ENCODE measurements at places on chromosomes 5 and 9.

DNA sequence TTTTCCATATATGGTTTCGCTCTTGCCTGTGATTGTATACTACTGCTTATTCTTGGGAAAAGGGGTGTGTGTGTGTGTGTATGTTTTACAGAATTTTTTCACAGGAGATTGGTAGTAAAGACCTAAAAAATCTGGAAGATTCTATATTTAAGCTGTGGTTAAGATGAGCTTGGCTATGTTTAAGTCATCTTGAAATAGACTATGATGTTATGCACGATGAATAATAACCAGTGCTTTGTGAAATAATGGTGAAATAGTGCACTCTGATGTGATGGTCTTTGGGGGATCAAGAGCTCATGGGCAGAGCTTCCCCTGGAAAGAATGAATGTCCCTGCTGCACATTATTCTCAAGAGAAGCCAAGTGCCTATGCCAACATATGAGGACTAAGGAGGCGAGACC is 301.0 kb downstream of the ACTL7B start:
- DNase-seq: no peak

- DNase-seq: no peak
These were observed 1.2 kb downstream of the PDE8B start for GRCh38 chr5:77211691-77212047.

GRCh38 chr5:38426986-38427950 is 129.2 kb downstream of the LIFR start:
- DNase-seq: no peak

GRCh38 chr5:1641041-1641440 is 117.3 kb upstream of the LPCAT1 start:
- DNase-seq: no peak

GRCh38 chr9:27726244-27727081 is 153.2 kb upstream of the C9orf72 start:
- DNase-seq: peak; percentile 79

GRCh38 chr5:178993236-178993765 is 1.8 kb downstream of the GRM6 start:
- DNase-seq: no peak

GRCh38 chr5:172370648-172371545 is 83.4 kb downstream of the SH3PXD2B start:
- no peak for DNase-seq

DNA sequence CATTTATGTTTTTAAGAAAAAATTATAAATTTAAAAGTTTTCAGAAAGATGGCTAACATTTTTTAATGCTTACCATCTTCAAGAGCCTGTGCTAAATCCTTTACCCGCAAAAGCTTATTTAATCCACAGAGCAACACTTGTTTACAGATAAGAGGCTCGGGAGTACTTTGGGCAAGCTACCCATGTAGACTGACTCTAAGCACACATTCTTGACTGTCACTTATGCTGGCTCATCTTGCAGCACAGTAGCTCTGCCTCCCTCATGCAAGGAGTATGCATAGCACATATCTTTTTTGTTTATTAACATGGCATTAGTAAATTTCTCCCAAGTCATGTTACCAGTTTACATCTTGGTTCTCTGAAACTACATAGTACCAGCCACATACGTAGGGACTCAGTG is 14.7 kb downstream of the SH3RF2 start:
- no peak for DNase-seq

GRCh38 chr9:5529683-5530221 is 19.4 kb downstream of the PDCD1LG2 start:
- no peak for DNase-seq

DNA sequence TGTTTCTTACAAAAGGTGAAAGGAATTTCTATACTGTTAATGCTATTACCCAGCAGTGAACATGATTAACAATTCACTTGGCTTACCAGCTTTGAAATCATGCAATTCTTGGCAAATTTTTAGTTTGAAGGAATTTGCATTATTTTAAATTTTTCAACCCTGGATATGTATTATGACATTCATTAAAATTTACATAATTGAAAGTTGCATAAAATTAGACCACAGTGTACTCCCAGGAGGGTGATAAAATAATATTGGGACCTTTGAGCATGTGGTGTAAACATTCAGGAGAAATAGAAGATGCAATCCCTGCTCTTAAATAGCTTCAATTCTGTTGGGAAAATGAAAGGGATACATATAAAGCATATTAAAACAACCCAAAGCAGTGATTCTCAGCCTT is 412.2 kb upstream of the SGCD start:
- DNase-seq: no peak

DNA sequence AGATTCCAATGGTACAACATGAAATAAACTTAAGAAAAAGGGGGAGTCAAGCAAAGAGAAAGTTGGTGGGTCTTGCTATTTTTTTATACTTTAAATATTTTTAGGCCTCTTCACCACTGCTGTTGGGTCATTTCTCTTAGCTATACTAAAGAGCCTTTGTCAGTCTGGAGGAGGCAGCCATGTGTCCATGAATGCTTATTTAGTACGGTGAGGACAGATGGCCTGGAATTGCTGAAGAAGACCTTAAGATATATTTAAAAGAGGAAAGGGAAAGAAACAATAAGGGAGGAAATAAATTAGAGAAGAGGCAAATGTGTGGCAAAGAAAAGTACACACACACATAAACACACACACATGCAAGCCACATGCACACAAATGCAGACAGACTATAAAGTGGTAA is 560.5 kb upstream of the MEF2C start:
- DNase-seq: no peak

GRCh38 chr5:37533851-37534250 is 154.7 kb downstream of the WDR70 start:
- no peak for DNase-seq

- DNase-seq: no peak
These were observed 56.8 kb upstream of the EPB41L4A start for GRCh38 chr5:112475747-112476365.

GRCh38 chr5:16178745-16179372 is 732 bp downstream of the MARCHF11 start:
- DNase-seq: peak; percentile 55

- DNase-seq: no peak
These were observed 288.4 kb downstream of the MTRR start for GRCh38 chr5:8157320-8157822.

DNA sequence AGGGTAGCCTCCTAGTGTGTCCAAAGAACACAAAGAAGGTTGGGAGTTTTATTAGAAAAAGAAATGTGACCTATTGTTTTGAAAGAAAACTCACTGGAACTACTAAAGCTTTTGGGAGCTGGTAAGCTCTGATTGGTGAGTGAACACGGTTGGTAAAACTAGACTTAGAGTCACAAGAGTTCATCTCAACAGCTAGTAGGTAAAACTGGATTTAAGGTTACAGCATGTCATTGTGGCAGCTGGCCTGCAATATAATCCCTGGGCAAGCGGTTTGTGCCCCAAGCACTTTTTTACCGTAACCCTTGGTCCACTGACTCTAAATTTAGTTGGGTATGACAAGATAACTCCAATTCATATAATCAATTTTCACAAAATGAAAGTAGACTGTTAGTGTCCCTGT is 47.4 kb downstream of the UBAP2 start:
- no peak for DNase-seq

- no peak for DNase-seq
These were observed 144.3 kb upstream of the DHFR start for GRCh38 chr5:80799041-80799440.

GRCh38 chr5:180515294-180515693 is 21.1 kb downstream of the CNOT6 start:
- no peak for DNase-seq

DNA sequence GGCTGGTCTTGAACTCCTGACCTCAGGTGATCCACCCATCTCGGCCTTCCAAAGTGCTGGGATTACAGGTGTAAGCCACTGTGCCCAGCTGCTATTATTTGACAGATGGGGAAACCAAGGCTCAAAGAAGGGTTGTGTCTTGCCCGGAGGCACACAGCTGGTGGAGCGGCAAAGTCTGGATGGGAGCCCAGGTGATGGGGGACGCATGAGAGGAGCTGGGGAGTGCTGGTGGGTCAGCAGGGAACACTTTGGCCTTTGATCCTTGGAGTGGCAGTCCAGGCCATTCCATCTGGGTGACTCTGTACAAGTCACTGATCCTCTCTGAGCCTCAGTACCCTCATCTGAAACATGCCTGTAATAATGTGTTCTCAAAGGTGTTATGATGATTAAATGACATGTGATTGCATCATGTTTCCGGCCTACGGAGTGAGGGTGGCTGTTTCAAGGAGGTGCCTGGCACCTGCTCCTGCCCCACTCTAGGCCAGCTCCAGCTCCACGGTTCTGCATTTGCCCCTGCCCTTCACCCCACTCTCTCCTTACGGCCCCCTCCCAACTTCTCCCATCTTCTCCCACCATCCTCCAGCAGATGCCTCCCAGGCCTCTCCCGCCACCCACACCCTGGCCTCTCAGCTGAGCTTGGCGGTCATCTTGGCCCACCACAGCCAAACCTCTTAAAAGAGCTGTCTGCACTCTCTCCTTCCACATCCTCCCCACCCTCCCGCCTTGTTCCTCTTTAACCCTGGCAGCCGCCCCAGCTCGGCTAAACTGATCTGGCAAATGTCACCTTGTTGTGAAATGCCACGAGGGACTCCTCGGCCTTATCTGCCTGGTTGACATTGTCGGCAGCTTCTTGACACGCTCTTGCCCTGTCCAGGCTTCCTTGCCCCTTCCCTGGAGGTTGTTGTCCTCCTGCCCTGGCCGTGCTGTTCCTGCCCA is 5.5 kb upstream of the DBN1 start:
- DNase-seq: no peak

DNA sequence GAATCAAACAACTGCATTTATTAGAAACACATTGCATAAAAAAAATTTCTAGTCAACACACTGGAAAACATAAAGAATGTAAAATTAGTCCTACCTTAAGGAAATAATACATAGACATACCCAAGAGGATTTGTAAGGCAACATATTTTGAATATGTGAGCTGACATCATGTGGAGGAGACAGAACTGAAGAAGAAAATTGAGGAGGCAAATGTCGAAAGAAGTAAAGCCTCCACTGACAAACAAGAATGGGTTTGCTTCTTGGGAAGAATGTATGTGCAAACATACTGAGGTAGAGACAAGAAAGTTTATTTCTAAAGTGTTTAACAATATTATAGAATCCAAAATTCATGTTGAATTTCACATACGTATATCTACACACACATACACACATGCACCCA is 363.0 kb upstream of the PDE4D start:
- no peak for DNase-seq

DNA sequence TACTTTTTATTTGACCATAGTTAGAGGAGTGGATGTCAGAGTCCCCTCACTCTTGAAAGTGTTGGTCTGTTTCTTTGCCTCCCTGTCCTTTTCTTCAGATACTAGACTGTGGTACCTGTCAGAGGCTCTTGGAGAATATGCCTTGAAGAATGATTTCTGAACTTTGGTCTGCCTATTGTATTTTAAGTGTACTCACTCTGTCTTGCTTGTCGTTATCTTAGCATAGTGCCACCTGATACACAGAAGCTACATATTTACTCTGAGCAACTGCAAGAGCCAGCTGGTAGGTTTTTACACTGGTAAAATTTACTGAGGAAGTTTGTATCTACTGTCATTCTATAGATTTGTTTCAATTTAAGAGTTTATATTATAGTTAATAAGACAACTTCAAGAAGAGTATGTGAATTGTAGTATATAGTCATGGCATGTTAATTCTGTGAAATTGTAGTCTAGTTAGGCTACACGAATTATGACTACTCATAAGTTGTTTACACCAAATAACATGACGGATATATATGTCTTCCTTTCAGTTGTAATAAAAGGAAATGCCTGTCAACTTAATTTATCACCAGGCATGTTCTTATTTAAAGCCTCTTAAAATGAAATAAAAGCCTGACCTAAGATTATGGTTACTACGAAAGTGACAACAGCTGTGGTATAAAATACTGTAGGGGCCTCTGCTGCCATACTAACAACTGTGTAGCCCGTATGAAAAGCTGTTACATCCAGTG is 201.7 kb downstream of the KDM4C start:
- DNase-seq: no peak

DNA sequence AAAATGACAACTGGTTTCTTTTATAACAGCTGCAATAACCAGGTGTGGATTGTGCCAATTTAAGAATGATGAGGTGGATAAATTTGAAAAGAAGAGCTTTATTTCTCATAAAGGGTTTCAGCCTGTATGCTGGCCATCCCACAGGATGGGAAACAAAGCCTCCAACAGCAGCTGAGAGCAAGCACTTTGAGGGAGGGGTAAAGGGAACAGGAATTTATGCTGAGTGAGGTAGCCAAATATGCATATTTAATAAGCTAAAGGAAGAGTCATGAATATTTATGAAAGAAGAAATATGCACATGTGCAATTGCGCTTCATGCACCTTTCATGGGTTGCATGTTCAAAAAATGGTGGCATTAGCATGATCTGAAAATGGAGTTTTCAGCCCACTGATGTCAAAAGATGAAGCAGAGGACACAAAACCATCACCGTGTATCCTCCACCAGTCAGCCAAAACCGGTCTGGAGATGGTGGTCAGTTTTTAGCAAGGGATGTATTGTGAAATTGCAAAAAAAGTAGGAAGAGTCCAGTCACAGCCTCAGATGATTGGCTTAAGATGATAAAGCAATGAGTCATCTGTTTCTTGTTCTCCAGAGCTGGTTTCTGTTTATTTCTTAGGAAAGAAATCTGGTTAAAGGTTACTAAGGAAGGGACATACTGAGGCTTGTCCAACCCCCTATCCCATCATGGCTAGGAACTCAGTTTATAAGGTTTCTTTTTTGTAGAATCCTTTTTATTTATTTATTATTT is 47.9 kb downstream of the DEPDC1B start:
- DNase-seq: no peak

DNA sequence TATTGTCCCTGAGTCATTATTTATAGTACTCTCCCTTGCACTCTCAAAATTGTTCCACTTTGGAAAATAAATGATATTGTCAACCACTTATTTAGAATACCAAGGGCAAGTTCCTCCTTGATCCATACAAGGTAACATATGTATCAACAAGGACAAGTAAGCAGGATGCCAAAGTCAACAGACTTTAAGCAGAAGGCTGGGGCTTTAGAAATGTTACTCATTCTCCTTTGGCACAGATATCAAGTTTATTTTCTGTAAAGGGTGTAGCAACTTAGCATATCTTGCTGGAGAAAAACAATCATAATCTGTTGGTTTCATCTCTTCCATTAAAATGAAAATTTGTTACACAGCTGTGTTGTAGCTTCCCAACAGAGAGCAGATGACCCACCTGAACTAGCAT is 248.7 kb upstream of the SLC30A5 start:
- no peak for DNase-seq

DNA sequence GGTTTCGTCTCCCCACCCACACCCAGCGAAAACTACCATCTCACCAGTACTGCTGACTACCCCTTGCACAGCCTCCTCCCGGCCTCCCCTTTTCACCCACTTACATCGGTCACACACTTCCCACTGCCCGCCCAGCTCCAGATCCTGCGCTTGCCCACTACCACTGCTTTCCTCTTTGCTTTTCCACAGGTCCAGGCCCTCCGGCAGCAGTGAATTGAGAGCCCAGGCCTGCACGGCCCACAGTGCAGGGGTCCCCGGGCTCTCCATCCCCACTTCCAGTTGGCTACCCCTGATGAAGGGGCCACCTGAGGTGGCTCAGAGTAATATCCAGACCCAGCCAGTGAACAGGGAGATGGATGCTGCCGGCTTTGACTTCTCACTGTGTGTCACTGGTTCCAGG is 120.2 kb upstream of the FSTL4 start:
- DNase-seq: no peak

- peak; percentile 25 for DNase-seq
These were observed 35.8 kb upstream of the TLX3 start for GRCh38 chr5:171272996-171273970.

- peak; percentile 38 for DNase-seq
These were observed 40.3 kb upstream of the TNFAIP8 start for GRCh38 chr5:119315516-119315949.

- DNase-seq: no peak
These were observed 140.0 kb downstream of the SIL1 start for GRCh38 chr5:139058121-139058520.

GRCh38 chr5:56501781-56502557 is 268.8 kb upstream of the ANKRD55 start:
- no peak for DNase-seq
